CD4-positive, alpha-beta T cell (primary cell): ENCODE measurements at places on chromosomes 12 and 14.

DNA sequence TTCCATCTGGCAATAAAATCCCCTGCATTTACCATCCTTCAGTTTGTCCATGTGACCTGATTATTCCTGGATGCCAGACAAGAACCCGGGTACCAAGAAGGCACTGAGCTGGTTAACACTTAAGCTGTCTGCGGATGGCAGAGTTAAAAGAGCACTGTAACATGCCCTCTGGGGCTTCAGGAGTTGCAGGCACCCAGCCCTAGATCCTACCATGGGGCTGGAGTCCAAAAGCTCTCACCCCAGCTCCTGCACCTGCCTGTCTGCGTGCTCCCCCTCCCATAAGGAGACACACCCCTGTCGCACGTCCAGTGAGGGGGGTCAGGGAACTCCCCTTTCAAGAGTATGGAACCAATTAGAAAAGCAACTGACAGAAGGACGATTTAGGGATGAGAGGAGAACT is 14.6 kb upstream of the FBXO34 start:
- no peak for DNase-seq

GRCh38 chr12:54207539-54208294 is 18.9 kb upstream of the SMUG1 start:
- DNase-seq: peak; percentile 83

DNA sequence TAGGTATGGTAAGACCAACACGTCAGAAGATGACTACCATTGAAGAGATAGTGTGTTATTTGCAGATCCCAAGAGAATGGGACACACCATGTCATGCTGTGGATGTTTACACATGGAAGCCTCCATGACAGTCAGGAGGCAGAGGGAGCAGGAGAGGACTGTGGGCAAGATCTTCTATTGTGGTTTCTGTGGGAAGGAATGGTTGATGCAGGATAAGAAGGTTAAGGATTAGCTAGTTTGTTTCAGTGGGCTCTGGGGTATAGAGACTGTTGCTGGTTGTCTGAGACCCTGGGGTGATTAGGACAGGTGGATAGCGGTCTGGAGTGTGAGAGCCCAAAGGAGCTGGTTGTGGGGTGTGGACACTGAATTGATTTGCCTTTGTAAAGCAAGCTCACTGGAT is 23.3 kb downstream of the TAS2R7 start:
- DNase-seq: no peak

- DNase-seq: no peak
Observed at GRCh38 chr12:464484-465267, 4.9 kb downstream of the B4GALNT3 start.

DNA sequence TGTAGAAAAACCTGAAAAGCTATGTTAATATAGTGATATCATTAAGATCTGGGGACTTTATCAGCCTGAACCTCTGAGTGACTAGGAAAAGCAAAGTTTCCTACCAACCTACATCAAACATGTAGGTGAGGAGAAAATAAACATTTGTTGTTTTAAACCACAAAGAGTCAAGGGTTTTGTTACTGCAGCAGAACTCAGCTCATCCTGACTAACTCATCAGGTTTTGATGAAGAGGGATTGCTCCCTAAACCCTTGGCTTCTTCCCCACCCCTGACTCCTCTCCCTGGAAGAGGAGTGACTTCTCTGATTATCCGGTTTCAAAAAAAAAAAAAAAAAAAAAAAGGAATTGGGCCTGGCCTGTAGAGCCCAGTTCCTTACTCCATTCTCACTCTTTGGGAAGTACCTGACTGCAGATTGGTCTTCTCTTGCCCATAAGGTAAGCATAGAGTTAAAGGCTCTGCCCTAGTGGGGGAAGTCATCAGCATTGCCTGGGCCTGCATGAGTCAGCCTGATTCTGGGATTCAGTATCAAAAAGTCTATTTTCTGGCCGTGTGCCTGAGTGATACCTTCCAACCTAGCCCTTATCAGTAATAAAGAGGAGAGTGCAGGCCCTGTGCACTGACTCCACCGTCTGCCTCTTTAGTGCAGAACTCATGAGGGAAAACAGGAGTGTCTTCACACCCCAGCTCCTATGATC is 16.9 kb downstream of the BDKRB1 start:
- no peak for DNase-seq

DNA sequence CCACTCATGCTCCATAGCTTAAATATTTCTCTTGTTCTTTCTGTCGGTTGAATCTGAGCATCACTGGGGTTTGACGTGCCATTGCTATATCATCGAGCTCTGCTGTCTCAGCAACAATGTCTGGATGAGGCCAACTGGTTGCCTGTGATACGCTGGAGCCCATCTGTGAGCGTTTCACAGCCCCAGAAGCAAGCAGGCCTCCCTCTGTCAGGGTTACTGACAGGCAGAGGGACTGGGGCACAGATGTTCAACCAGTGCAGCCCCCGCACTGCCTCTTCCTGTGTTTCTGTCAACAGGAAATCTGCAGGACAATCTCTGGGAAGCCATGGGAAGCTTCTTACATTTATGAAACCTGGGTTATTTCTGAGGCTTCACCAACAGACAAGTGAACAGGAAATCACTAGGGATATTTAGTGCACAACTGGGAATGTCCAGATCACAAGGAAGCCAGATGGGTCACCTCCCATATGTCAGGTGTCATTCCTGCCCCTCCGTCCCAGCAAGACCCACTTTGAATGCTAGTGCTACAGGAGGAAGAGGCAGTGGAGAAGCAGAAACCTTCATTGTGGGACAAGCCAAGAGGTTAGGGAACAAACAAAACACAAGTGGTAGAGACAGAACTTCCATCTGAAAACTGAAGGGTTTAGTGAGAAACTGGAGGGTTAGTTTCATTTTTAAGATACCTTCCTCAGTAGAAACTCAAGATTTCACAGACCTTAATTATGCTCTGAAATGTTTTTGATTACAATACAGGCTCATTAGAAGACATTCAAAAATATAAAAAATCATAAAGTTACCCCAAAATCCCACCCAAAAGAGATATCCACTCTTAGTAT is 24.1 kb downstream of the DMAC2L start:
- no peak for DNase-seq

- DNase-seq: no peak
Observed at GRCh38 chr12:43348221-43348620, 203.8 kb downstream of the ADAMTS20 start.

- DNase-seq: no peak
Observed at GRCh38 chr12:14920475-14921126, 17.7 kb downstream of the ERP27 start.
